ENCODE measurements at places on chromosomes 12 and 14.

- no peak for DNase-seq
Measured at GRCh38 chr14:83975841-83976770, 1553.8 kb upstream of the FLRT2 start.

DNA sequence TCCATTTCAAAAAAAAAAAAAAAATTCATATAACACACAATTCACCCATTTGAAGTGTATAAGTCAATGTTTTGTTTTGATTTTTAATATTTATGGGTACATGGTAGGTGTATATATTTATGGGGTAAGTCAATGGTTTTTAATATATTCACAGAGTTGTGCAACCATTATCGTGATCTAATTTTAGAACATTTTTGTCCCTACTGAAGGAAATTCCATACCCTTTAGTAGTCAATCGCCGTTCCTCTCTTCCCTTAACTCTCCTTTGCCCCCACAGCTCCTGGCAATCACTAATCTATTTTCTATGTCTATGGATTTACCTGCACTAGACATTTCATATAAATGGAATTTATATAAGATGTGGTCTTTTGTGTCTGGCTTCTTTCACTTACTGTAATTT is 92.8 kb downstream of the TRAFD1 start:
- DNase-seq = no peak

- DNase-seq = no peak
Measured at GRCh38 chr12:9944391-9944790, 12.2 kb upstream of the CLEC2A start.

GRCh38 chr12:107564946-107565345 is 120.7 kb upstream of the PWP1 start:
- DNase-seq = no peak

DNA sequence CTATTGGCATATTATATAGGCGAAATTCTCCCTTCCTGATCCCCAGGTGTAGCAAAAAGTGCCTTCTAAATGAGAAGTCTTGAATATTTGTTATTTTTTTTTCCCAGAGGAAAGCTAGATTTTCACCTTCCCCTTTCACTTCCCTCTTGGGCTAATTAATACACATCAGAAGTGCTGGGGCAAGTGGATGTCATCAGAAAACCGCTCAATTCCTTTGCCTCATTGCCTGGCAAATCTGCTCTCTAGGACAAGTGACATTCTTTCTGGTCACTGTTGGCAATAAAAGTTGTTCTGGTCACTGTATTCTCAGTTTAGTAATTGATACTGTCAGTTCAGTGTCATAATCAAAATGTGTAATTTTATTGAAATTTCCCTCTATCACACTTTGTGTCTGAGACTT is 174.5 kb downstream of the ETNK1 start:
- DNase-seq = no peak
